ENCODE measurements at places on chromosomes 2 and 18.

GRCh38 chr2:200379481-200380090, 73.1 kb downstream of the SPATS2L start:
- no peak for DNase-seq

DNA sequence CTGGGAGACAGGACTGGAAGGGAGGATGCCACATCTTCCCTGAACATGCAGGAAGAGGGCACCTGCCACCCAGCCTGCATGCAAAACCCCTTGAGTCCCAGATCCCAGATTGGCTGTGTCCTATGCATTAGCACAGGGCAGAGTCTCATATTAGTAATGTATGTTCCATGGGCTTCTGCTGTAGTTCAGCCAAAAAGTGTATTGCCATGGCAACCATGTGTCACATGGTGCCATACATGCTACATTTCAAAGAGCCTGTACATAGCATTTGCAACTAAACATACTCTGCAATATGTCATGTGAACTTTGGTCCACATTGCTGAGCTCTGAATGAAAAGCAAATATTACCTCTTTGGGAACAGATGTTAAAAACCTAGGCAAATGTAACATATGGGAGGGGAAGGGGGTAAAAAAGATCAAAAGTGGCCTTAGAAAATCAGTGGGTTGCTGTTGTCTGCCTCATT, 78.4 kb downstream of the DPP4 start:
- no peak for DNase-seq

GRCh38 chr2:105925390-105925789, 180.7 kb downstream of the NCK2 start:
- DNase-seq, result no peak

GRCh38 chr2:233450864-233451575, 96.7 kb downstream of the DGKD start:
- no peak for DNase-seq

- DNase-seq, result no peak
Observed at GRCh38 chr2:239329284-239329971, 71.4 kb downstream of the HDAC4 start.

GRCh38 chr2:62303788-62304187, 107.9 kb downstream of the B3GNT2 start:
- no peak for DNase-seq

- no peak for DNase-seq
Observed at GRCh38 chr2:2796207-2796606, 465.1 kb upstream of the MYT1L start.

DNA sequence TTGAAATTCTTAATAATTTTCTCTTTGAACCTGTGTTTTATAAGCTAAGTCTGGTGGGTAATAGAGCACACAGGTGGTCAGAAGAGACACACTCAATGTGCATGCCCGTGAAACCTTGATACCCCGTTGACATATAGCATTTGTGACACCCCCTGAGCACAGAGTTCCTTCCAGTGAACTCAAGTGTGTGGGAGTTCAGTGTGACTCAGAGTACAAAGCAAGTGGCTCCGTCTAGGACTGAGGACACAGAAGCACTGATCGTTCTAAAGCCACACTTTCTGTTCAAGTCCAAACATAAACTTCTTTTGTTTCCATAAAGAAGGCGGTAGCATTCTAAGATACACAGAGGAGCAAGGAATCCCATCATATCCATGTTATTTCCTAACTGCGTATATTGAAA, 523.6 kb downstream of the PID1 start:
- DNase-seq, result no peak

DNA sequence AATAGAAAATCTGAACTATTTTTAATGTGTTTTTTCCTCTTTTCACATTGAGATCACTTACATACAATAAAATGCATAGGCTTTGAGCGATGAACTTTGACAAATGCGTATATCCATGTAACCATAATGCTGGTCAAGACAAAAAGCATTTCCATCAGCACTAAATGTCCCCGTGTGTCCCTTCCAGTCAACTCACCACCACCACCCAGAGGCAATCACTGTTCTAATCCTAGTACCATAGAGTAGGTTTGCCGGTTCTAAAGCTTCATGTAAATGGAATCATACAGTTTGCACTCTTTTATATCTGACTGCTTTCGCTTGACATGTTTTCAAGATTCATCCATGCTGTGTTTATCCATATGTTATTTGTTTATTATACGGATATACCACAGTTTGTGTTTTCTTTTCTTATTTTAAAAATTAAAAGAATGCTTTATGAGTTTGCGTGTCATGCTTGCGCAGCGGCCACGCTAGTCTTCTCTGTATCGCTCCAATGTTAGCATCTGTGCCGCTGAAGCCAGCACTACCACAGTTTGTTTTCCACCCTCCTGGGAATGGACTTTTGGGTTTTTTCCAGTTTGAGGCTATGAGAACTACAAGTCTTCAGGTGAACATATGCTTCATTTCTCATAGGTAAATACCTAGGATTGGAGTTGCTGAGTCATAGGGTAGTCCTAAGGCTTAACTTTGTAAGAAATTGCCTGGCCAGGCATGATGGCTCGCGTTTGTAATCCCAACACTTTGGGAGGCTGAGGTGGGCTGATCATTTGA, 197.5 kb upstream of the CHAC2 start:
- DNase-seq, result no peak

GRCh38 chr18:11146947-11147345, 2.4 kb downstream of the PIEZO2 start:
- DNase-seq, result no peak

DNA sequence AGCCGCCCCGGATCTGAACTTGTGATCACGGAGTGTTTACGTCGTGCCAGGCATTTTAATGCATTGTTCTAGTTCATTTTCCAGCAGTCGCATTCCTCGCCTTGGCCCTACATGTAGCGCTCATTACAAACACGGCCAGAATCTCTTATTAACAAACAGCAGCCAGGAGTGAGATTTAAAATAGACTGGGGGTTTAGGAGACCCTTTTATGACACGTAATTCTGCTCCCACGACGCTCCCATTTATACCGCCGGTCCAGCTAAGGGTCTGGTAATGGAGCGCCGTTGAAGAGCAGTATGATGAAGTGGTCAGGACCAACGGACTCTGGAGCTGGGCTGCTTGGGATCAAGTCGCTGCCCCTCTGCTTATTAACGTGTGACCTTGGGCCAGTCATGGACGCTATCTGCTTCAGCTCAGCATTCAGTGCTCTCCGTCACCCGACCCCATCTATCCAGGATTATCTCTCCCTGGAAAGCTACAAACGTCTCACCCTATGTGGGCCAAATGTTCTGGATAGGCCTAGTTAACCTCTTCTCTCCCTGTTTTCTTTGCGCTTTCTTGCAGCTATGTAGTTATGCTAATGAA, 745 bp downstream of the MSH2 start:
- no peak for DNase-seq

DNA sequence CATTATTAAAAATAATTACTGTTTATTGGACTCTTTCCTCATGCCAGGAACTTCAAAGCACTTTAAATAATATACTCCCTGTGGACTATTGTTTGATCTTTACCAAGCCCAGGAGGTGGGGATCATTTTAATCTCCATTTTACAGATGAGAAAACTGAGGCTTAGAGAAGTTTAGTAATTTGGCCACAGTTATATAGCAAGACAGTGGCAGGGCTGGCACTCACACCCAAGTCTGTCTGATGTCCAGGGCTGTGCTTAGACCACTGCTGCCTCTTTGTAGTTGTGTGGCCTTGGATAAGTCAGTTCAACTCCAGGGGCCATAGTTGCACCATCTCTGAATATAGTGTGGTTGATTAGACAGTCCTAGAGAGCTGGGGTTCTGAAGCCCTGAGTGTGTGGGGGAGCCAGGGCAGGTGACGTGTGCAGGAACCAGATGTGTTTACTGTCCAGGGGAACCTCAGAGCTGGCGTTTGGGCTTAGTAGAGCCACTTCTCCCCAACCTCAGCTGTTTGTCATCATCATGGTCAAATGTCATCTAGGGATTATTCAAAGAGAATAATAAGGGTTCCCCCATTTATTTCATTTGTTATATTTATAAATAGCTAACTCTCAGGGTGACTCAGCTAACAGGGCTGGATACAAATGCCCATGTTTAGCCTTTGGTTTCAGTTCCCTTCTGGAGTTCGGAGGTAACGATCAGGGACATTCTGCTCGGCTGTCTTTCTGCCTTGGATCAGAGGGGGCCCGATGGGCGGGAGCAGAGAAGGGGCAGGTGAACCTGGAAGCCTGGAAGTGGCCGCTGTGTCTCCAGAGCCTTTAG, 68.0 kb downstream of the BOLA3 start:
- DNase-seq, result no peak

GRCh38 chr2:200538139-200538538, 12.1 kb downstream of the SGO2 start:
- DNase-seq, result no peak

- DNase-seq, result no peak
Observed at GRCh38 chr2:134253804-134254203, at the start of gene MGAT5. MGAT5 (plus strand) TSS chr2:134254072; CDS start chr2:134254404, 332 bp downstream.

DNA sequence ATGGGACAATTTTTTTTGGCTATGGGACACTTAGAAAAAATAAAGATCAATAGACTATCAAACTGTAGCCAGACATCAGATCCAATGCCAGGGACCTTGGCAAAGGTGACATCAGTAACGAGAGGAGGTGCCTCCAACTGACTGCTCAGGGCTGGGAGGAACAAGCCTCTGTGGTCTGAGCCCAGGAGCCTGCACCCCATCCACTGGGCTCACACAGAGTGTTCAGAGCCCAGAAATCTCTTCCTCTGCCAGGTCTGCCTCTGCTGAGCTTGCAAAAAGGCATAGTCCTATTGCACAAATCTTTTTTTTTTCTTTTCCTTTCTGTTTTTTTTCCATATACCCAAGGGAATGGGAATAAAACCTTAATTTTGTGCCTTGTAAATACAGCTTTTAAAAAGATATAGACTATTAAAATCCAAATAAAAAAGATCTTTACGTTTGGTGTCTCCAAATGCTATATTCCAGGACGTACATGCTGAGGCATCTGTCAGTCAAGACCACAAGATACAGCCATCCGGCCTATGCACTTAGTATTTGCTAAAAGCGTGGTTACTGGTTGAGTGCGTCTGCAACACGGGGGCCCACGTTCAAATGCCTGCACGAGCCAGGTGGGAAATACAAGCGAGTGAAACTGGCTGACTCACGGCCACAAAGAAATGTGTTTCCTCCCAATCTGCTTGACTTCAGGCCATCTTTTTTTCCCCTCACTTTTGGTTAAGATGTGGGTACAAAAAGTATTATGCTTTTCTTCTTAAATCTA, 7.8 kb upstream of the ARHGAP25 start:
- peak; percentile 61 for DNase-seq

GRCh38 chr2:234098681-234099080, 48.2 kb downstream of the SPP2 start:
- no peak for DNase-seq

DNA sequence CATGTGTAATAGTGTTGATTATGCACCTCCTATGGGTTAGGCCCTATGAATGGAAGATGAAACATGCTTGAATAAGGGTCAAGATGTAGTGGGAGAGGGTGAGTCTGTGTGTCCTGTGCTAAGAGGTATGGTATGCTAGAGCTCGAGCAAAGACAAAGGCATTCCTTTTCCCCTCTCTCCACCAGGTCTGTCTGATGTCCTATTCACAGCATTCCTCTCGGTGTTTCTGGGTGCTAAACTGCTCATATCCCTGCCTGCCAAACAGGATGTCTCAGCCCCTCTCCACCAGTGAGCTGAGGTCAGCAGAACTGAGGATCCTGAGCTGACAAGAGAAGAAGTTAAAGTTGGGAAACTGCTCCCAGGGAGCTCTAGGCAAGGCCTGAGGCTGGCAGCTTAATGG, 344.9 kb downstream of the TSN start:
- no peak for DNase-seq

DNA sequence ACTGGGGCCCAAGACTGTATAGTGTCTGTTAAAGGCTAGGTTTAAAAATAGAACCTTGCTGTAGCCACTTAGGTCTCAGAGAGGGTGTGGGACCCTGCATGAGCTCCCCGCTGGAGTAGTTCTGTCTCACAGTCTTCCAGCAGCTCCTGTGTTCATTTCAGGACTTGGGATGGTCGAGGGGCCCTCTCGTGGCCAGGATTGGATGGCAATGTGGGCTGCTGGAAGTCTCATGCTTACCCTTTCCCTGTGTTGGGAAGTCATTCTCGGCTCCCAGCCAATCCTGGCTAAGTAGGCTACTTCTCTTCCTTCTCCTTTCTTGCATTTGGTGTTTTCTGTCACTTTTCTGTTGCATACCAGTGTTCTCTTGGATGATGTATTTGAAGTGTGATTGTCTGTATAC, 284.0 kb upstream of the GCFC2 start:
- DNase-seq, result no peak

DNA sequence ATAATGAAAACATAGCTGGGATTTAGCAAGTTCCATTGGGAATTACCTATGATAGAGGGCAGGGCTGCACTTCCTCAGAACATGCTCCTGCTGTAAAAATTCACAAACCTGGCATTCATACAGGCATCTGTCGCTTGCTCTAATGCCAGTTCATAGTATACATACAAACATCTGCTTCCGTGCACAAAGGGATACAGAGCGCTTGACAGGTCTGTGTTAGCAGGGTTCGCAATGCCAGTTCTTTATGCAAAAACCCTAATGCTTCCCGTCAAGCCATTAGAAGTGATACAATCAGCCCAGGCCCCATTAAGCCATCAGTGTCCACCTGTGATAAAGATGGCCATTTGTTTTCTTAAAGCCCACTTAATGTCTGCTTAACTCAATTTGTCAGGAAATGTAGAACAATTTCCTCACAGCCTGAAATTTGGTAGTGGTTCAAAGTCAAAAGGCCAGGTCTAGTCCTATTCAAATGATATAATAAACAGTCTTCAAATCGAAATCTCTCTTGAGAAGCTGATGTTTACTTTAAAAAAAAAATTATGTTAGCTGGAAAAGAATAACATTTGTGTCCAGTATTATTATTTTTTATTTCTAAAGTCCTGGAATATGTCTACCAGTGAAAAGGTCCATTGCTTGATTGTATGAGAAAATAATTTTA, 556.3 kb downstream of the ARHGAP15 start:
- no peak for DNase-seq

DNA sequence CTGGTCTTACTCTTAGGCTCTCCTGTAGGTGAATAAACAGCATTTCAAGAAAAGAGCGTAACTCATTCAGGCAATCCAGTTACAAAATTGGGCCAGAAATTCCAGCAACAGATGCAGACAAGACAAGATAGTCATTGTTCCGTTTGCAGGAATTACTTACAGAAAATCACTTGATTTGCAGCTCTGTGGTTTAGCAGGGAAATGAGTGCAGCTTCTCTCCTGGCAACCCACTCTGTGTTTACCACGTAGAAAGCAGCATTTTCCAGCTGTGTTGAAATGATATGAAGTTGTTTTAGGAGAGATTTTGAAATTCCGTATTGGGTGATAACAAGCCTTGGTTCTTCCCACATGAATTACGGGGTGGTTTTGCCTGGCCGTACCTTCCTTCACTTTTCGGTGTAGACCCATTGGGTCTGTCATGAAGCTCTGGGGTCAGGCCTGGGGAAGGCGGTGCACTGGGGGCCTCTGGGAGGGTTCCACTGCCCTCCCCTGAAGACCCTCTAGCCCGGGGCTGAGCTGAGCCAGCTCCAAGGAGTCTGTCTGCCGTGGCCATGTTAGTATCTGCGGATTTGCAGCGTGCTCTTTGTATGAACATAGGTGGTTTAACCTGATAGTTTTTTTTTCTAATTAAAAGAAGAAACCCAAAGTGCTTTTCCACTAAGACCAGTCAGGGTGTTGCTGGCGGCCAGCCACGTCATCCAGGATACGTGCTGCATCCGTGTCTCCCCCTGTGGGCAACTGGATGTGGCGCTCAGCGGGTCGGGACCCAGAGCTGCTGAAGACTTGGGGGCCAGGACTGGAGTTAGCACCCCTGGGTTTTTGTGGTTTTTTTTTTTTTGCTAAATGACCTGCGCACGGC, 58.9 kb upstream of the KCNG2 start:
- DNase-seq, result no peak

- no peak for DNase-seq
Observed at GRCh38 chr2:192150166-192150565, 44.6 kb downstream of the TMEFF2 start.

Data from activated naive CD8-positive, alpha-beta T cell treated with anti-CD3 and anti-CD28 coated beads, Interleukin-2, amount 50 U/mL, for 16 hours (primary cell).